ENCODE measurements at places on chromosomes 12 and 14.

- H3K36me3 ChIP-seq, result no peaks in the 10 kb centered on the region
- DNase-seq, result no peak
- H3K4me1 ChIP-seq, result peaks cover 3% of the 10 kb centered on the region
- peaks cover 16% of the 10 kb centered on the region for H3K27me3 ChIP-seq
- H3K4me3 ChIP-seq, result no peak overlapping the region
- H3K27ac ChIP-seq, result no peak overlapping the region
Measured at GRCh38 chr12:108862588-108862959, 5.2 kb upstream of the SSH1 start.

- no peaks in the 10 kb centered on the region for H3K4me1 ChIP-seq
- no peak overlapping the region for H3K4me3 ChIP-seq
- H3K27me3 ChIP-seq, result no peaks in the 10 kb centered on the region
- H3K36me3 ChIP-seq, result no peaks in the 10 kb centered on the region
Measured at GRCh38 chr14:20494935-20495766, 10.2 kb upstream of the RNASE10 start.

DNA sequence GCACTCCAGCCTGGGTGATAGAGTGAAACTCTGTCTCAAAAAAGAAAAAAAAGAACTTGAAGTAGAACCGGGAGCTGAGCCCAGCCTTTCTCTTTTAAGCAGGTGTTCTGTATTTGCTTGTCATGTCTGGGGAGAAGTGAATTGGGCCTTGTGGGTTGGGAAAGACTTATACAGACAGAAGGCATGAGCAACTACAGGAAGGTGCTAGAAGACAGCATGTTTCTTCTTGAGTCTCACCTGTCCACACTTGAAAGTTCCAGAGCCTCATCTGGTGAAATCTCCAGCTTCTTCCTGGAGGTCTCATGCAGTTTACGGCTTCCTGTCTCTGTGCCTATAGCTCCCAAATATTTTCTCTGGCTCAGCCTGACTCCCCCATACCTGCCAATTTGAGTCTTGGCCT is 2.5 kb downstream of the PGAM5 start:
- no peak overlapping the region for H3K4me3 ChIP-seq
- peaks cover 34% of the 10 kb centered on the region for H3K36me3 ChIP-seq
- peaks cover 14% of the 10 kb centered on the region for H3K4me1 ChIP-seq
- no peaks in the 10 kb centered on the region for H3K27me3 ChIP-seq
- H3K27ac ChIP-seq, result no peak overlapping the region
- DNase-seq, result no peak

DNA sequence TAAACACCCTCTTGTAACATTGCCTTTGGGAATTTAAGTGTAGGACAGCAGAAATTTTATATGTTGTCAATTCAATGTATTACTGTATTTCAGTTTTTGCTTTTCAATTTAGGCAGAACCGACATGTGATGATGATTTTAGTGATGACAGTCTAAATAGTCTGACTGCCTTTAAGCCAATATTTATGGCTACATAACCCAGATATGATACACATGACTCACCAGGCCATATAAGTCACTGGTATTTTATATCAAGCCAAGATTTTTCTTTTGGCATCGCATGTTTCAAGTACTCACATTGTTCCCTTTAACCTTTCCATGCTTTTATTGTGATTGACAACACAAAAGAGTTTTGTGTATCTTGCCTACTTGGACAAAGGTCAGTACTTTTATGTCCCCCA is 13.6 kb upstream of the PPM1A start:
- H3K4me1 ChIP-seq, result no peaks in the 10 kb centered on the region
- H3K4me3 ChIP-seq, result no peak overlapping the region
- no peak overlapping the region for H3K27ac ChIP-seq
- H3K27me3 ChIP-seq, result no peaks in the 10 kb centered on the region
- DNase-seq, result no peak

- no peaks in the 10 kb centered on the region for H3K4me1 ChIP-seq
- H3K27me3 ChIP-seq, result peaks cover 94% of the 10 kb centered on the region
- DNase-seq, result no peak
- no peak overlapping the region for H3K4me3 ChIP-seq
- H3K36me3 ChIP-seq, result no peaks in the 10 kb centered on the region
Measured at GRCh38 chr12:114670291-114670980, 13.5 kb downstream of the TBX3 start.

- no peak overlapping the region for H3K4me3 ChIP-seq
- H3K27ac ChIP-seq, result no peak overlapping the region
- no peaks in the 10 kb centered on the region for H3K27me3 ChIP-seq
- H3K36me3 ChIP-seq, result peaks cover 14% of the 10 kb centered on the region
- no peaks in the 10 kb centered on the region for H3K4me1 ChIP-seq
Measured at GRCh38 chr12:12511895-12512711, 50.6 kb downstream of the DUSP16 start.

- H3K4me3 ChIP-seq, result no peak overlapping the region
- no peaks in the 10 kb centered on the region for H3K4me1 ChIP-seq
- H3K27ac ChIP-seq, result no peak overlapping the region
- no peaks in the 10 kb centered on the region for H3K27me3 ChIP-seq
Measured at GRCh38 chr12:16158050-16158449, 119.4 kb downstream of the SLC15A5 start.
